Activated CD4-positive, CD25-positive, alpha-beta regulatory T cell treated with anti-CD3 and anti-CD28 coated beads, Interleukin-2, amount 50 U/mL, for 24 hours (primary cell): ENCODE measurements at places on chromosomes 7 and 10.

GRCh38 chr10:9762966-9763656 is 1254.6 kb upstream of the CELF2 start:
- ATAC-seq, result no peak

DNA sequence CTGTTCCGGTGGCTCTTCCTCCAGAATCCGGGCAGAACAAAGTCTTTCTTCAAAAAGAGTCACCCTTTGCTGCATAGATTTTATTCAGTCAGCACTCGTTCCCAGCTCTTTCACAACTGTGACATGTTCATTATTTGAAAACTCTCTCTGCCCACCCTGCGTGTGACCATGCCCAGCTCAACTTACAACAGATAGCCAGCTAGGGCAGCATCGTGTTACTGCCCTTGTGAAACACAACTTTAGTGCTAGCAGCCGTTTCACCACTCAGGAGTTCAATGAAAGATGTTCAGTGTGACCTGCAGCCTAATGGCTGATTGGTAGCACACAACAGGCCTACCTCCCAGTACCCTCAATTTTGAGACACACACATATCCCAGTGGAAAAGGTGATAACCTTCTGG is 57.9 kb downstream of the ZNF438 start:
- no peak for ATAC-seq

- no peak for ATAC-seq
These were observed 259.6 kb upstream of the PPP2R2D start for GRCh38 chr10:131641231-131641630.

DNA sequence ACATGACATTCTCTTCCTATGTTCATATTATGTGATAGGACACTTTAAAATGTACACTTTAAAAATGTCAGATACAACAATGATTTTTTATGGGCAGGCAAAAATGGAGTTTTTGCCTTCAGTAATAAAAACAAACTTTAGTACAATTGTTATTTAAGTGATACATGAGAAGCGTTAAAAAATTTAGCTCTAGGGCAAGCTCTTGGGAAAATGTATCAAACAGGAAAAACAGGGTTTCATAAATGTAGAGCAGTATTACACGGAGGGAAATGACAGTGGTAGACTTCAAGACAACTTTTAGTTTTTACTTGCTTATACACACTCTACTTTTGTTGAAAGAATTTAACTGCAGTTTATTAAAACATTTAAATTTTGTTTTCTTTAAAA is 1.5 kb downstream of the FHIP2A start:
- no peak for ATAC-seq

- ATAC-seq, result no peak
These were observed 631.5 kb upstream of the NRP1 start for GRCh38 chr10:33965795-33966581.
